ENCODE measurements at places on chromosomes 1 and 21.

GRCh38 chr1:32761253-32761877 is 55.8 kb downstream of the YARS1 start:
- DNase-seq = no peak

DNA sequence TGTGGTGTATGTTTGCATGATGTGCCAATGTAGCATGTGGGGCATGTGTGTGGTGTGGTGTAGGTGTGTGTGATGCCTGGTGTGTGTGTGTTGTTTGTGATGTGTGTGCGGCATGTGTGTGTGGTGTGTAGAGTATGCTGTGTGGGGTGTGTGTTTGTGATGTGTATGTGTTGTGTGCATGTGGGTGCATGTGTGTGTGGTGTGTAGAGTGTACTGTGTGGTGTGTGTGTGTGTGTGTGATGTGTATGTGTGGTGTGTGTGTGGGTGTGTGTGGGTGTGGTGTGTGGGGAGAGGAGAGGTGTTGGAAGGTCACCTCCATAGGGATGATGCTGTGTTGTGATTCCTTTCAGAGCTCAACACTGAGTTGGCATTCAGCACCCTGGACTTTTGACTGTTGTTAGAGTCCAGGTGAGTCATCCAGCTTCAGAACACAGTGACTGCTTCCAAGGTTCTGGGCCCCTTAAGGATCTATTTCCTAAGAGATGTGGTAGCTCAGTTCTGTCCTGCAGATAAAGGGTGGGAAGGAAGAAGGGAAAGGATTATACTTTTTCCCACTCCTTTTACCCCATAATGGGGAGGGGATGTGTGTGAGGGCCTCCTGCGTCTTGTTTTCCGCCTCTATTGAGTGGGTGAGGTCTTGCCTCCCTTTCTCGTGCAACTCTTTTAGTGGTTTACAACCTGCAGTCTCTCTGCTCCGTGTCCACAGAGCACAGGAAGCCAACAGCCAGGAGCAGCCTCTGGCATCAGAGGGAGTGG is 47.6 kb downstream of the RHOU start:
- DNase-seq = no peak

DNA sequence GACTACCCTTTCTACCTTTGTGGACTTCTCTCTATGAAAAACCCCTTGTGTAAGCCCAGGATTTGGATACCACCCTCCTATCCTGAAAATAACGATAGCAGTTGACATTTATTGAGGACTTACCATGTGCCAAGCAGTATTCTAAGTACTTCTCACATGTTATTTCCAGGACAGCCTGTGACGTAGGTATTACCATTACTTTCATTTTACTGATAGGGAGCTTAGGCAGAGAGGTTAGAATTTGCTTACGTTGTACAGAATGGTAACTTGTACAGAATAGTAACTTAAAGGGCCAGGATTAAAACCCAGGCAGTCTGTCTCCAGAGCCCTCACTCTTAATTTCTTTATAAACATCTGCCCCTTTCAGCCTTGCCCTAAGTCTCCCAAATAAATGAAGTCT is 138.3 kb downstream of the NTMT2 start:
- no peak for DNase-seq

GRCh38 chr21:44477131-44477530 is 21.8 kb downstream of the LRRC3 start:
- no peak for DNase-seq

DNA sequence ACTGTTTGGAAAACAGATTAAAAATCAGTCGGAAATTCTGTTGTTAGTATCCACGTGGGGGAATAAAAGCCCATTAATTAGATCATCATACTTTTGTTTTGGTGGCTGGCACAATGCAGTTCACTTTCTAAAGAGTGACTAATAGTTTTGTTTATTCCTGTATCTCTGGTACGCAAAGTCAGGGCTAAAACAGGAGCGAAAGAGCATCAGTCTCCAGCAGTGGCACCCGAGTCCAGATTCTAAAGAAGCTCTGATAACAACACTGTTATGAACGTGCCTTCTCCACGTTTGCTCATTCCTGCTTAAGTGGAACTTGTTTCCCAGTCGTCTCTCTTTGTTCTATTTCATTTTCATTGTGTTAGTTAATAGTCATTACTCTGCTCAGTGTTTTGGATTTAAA is 69.6 kb downstream of the HSPA13 start:
- DNase-seq = no peak

GRCh38 chr1:227422581-227422980 is 104.3 kb upstream of the CDC42BPA start:
- DNase-seq = no peak

- DNase-seq = no peak
Observed at GRCh38 chr1:150551051-150551783, 2.0 kb downstream of the ADAMTSL4 start.

GRCh38 chr1:227777156-227777555 is 38.3 kb upstream of the PRSS38 start:
- DNase-seq = no peak

DNA sequence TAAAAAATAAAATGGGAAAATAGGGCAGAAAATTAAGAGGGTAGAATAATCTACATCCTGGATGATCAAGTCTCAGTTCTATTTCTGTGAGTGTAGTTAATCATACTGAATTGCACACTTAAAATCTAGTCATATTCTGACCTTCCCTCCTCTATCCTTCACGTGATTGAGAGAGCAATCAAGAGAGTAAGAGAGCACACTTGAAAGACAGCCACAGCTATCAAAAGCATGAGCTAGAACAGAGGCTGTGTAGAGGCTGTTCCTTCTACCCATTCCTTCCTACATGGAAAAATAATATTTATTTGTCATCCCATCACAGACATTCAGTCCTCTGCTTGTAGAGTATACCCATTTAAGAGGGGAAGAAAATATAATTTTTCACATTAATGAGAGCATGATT is 52.4 kb downstream of the PHC2 start:
- DNase-seq = peak; percentile 24

Measured in NCI-H2029 treated with DMSO at 0.1 percent for 48 hours (cell line).